ENCODE measurements at places on chromosomes 16 and 17.

DNA sequence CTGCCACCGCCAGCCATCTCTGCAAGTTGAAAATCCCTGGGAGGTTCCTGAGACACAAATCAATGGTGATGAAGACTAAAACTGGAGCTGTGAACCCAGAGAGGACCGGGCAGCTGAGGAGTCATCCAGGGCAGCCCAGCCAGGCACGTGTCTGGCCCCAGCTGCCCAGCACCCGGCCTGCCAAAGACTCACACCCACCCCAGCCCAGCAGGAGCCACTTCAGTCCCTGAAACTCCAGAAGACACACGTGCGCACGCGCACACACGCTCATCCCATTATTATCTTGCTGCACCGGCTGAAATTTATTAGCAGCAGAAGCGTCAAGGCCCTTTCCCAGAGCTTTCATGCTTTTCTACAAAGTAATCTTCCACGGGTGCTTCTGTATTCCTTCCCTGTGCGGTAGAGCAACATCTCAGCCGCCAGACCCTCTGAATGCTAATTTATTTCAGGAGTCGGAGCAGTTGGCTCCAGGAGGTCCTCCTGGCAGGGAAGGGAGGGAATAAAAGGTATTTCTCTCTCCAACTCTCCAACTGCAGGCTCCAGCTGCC, 59.8 kb upstream of the RBFOX3 start:
- no peak for DNase-seq

DNA sequence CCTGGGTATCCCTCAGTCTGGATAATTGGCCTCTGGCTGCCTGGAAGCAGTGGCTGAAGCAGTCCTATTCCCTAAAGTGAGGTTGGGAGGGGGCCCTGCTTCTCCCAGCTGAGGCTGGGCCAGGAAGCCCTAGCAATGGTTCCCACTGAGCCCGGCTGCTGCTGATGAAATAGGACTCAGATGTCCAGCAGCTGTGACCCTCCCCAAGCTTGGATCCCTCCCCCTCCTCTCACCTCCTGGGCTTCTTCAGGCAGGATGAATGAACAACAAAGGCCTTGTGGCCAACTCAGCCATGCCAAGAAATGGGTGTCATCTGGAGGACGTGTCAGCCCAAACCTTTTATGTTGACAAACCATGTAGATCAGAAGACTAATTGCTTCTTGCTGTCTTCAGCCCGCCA, 42.0 kb downstream of the AXIN2 start:
- DNase-seq = no peak

DNA sequence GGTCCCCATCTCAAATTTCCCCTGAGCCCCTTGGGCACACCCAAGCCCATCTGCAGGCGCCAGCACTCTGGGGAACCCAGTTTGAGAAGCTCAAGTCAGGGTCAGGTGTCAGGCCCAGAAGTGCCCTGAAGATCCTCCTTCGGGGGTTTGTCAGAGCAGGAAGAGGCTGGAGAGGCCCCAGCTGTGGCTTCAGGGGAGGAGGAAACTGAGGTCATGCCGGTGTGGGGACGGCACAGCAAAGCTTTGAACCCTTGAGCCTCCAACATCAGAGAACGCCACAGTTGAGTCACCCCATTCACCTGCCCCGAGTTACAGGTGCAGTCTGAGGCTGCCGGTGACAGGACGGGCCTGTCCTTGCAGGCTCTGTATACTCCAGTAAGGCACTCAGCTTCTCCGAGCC, 140.2 kb upstream of the CIBAR2 start:
- no peak for DNase-seq

GRCh38 chr16:27268376-27269299, at the start of gene NSMCE1:
NSMCE1 (minus strand) TSS chr16:27268772; CDS start chr16:27257570, 11,202 bp downstream.
- peak; percentile 96 for DNase-seq

- DNase-seq = peak; percentile 36
These were observed 3.0 kb downstream of the TNK1 start for GRCh38 chr17:7383742-7384488.

GRCh38 chr17:18235743-18236256, 10.4 kb downstream of the LLGL1 start:
- DNase-seq = no peak

GRCh38 chr16:88505405-88506082, 52.5 kb downstream of the ZFPM1 start:
- peak; percentile 42 for DNase-seq

DNA sequence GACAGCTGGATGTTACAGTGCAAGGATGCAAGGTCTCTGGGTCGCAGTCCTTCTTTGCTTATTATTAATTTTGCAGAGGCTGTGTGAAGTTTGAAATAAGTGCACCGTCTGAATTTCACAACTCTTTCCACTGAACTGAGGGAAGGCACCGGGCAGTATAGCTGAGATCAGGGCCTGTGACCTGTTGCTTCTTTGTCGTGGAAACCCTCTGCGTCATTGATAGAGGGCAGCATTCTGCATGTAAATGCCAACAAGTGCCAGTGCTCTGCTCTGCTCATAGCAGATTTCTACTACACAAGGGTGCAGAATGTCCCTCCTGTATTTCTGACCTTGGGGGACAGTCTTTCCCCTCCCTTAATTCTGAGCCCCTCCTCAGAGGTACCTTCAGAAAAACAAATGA, 26.0 kb downstream of the CD300LF start:
- no peak for DNase-seq

DNA sequence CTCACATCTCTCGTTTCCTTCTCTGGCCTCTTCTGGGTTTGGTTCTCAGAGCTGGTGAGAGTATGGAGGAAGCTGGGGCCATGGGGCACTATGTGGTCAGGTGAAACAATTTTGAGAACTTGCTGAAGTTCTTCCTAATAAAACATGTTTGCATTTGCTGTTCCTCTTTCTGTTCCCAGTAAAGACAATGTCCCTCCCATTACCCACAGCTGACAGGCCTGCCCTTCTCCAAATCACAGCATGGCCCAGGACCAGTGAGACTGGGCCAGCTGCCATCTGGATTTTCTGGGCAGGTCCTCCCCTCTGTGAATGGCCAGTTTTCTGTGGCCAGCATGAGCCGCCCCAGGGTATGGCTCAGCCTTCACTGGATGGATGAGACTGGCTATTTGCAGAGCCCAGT, at the start of gene CD300H:
TSS of gene CD300H (minus strand) at position 113 of the 400 bp plus-strand sequence.
- DNase-seq = no peak

DNA sequence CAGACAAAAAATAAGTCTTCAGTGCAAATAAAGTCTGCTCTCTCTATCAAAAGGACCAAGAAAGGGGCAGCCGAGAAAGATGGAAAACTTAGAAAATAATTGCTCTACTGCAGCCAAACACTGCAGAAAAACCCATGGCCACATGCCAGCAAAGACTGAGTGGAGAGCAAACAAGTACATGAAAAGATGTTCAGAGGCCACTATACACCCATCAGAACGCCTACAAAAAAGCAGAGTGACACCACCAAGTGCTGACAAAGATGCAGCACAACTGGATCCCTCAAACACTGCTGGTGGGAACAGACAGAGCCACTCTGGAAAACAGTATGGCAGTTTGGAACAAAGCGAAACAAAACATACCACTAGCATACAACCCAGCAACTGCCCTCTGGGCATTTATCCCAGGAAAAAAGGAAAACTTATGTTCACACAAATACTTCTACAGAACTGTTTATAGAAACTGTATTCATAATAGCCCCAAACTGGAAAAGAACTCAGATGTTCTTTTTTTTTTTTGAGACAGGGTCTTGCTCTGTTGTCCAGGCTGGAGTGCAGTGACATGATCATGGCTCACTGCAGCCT, 36.7 kb downstream of the KIAA0753 start:
- DNase-seq = no peak

GRCh38 chr17:17385491-17385890, 82.3 kb downstream of the NT5M start:
- no peak for DNase-seq

GRCh38 chr17:19975601-19976000, 2.0 kb downstream of the AKAP10 start:
- DNase-seq = no peak

DNA sequence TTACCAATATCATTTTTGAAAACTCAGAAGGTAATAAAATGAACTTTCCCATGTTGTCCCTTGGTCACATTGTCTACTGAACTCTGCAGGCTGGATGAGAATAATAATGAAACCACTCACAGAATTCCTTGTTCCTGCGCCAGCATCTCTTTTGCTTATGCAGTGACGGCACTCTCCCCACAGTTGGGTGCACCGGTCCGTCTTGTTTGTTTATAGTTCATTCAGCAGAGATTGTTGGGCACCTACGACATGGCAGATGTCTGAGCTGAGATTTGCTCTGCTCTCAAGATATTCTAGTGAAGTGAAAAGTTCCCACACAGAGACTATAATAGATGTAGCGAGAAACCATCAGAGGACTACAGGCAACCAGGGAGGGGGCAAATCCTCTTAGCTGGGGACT, 375.7 kb upstream of the CDH11 start:
- no peak for DNase-seq

- no peak for DNase-seq
These were observed 128.0 kb upstream of the CACNG5 start for GRCh38 chr17:66706851-66707450.

GRCh38 chr16:29900102-29900887, at the start of gene ASPHD1:
ASPHD1 (plus strand) TSS chr16:29900488; CDS start chr16:29900972, 484 bp downstream.
- peak; percentile 20 for DNase-seq

DNA sequence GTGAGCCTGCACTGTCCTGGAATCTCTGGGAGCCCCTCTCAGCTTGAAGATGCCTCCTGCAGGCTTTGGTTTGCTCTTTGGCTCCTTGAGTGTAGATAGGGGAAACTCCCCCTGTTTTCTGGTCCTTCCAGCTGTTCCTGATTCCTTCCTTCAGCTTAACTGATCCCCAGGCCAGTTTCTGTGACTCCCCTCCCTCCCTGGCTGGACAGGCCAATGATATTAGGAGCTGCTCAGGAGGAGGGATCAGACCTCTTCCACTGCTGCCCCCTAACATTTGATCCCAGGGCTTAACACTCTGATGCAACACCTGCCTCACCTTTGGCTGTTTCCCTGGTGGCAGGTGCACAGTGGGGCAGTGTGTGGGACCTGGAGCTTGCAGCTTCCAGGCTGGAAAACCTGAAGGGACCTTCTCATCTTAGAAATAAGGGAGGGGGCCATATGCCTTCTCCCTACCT, at the start of gene TAC4:
TSS of gene TAC4 (minus strand) at position 51 of the 455 bp plus-strand sequence. CDS start 52 bp downstream, outside the sequence.
- no peak for DNase-seq

DNA sequence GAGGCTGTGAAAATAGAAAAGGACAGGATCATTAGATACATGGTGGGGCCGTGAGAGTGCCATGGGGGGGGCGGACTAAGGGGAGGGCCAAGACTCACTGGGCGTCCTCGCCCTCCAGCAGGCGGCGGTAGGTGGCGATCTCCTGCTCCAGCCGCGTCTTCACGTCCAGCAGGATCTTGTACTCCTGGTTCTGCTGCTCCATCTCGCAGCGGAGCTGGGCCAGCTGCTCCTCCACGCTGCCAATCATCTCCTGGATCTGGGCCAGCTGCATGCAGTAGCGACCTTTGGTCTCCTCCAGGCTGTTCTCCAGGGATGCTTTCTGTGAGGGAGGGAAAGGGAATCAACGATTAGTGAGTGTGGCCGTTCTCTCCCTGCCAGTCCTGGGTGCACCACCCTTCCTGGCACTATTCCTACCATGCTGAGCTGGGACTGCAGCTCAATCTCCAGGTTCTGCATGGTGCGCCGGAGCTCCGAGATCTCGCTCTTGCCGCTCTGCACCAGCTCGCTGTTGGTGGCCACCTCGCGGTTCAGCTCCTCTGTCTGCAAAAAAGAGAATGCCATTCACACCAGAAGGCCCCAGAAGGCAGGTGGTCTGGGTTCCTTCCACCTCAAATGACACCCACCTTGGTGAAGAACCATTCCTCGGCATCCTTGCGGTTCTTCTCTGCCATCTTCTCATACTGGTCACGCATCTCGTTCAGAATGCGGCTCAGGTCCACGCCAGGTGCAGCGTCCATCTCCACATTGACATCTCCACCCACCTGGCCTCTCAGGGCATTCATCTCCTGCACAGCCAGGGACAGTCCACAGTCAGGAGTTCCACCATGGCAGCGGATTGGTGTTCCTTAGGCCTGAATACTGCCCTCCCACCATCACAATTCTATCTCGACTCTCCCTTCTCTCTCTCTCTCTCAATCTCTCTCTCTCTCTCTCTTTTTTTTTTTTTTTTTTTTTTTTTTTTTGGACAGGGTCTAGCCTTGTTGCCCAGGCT, 3.3 kb downstream of the KRT14 start:
- DNase-seq = no peak

DNA sequence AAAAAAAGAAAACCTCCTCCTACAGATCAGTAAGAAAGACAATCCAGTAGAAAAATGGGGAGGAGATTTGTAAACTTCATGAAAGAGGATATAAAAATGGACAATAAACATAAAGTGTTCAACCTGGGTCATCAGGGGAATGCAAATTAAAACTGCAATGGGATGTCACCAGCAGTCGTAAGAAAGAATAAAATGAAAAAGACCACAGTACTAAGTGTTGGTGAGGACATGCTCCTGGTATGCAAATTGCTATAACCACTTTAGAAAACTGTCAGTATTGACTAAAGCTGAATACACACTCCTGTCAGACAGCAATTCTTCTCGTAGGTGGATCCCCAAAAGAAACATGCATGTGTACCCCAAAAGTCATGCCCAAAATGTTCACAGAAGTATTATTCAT, 265.3 kb upstream of the CACNG5 start:
- no peak for DNase-seq

DNA sequence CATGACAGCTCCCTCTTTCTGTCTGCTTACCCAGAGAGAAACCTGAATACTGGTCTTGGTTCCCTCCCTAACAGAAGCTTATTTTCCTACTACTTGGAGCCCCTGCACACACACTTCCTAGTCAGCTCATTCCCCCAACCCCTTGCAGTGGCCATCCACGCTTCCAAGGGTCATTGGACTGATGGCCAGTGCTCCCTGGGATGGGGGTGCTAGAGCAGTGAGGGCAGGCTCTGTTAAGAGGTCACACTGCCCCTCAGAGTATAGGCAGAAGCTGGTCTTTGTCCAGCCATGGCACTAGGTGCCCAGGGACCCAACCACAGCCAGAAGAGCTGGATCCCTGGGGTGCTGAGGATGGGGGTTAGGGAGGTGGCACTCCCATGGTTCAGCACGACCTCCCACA, 12.5 kb downstream of the DRC3 start:
- no peak for DNase-seq

- no peak for DNase-seq
These were observed 17.6 kb upstream of the CYB5B start for GRCh38 chr16:69406780-69407331.

DNA sequence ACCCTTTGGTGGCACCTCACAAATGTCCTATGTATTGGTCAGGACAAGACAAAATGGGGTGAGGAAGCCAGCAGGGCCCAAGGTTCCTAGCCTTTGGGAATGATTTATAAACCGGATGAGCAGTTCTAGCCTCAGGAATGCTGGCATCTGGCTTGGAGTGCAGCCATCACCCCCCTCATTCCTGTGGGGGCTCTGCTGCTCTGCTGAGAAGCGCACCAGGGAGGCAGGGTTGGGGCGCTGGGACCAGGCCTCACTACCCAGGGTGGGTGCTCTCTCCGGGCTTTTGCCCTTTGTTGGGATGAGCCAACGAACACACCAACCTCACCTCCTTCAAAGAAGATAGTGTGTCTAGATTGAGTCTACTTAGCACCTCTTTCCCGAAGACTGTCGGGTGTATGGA, 39.2 kb downstream of the TMEM11 start:
- DNase-seq = no peak

- no peak for DNase-seq
These were observed 4.8 kb upstream of the PIRT start for GRCh38 chr17:10842658-10843057.

Measured in stimulated activated CD8-positive, alpha-beta memory T cell treated with anti-CD3 and anti-CD28 coated beads, Interleukin-7, amount 100 ng/mL, for 24 hours (primary cell).